HFFc6 (cell line): ENCODE measurements at places on chromosomes 3 and 15. TPM values are rescaled to one million over a fixed set of nuclear protein-coding genes. Genes with fewer than 3 reads are reported as not detected.

ZPLD1 gene
- total RNA-seq, result 0.09 to 0.19 TPM in 2 of 3 replicates, not detected in the other

GOLGA8S gene
- 0.08 TPM in 1 of 3 replicates, not detected in the others for total RNA-seq

- peaks cover 49% of the 10 kb centered on the region for H3K4me1 ChIP-seq
- peaks cover 5% of the 10 kb centered on the region; the same call in 1 of the 2 replicates for H3K36me3 ChIP-seq
- no peaks in the 10 kb centered on the region for H3K27me3 ChIP-seq
- no peak overlapping the region for H3K4me3 ChIP-seq
- H3K27ac ChIP-seq, result no peak overlapping the region
Observed at GRCh38 chr3:43294975-43295374, 8.6 kb downstream of the SNRK start.

GRCh38 chr3:10992017-10992942, at the start of gene SLC6A1:
SLC6A1 (plus strand) TSS chr3:10992748; CDS start chr3:11017212, 24,464 bp downstream.
- peaks cover 62% of the 10 kb centered on the region for H3K27me3 ChIP-seq
- no peaks in the 10 kb centered on the region for H3K36me3 ChIP-seq
